Astrocyte (in vitro differentiated cells and primary cell): ENCODE measurements at places on chromosomes 2 and 18. TPM values are rescaled to one million over a fixed set of nuclear protein-coding genes. Genes with fewer than 3 reads are reported as not detected.

- DNase-seq: peak; percentile 3
- no peaks in the 10 kb centered on the region for H3K27me3 ChIP-seq
- H3K27ac ChIP-seq: no peak overlapping the region
- H3K4me1 ChIP-seq: no peaks in the 10 kb centered on the region
- no peaks in the 10 kb centered on the region for H3K36me3 ChIP-seq
These were observed 103.3 kb upstream of the VRK2 start for GRCh38 chr2:57943315-57943714.

MEP1B gene
- not detected in 2 replicates for total RNA-seq

SCN1A gene
- total RNA-seq: not detected in 2 replicates

GRCh38 chr2:68556381-68556780 lies 87.0 kb upstream of the PROKR1 start:
- H3K36me3 ChIP-seq: no peaks in the 10 kb centered on the region
- no peak overlapping the region for H3K27ac ChIP-seq
- no peak overlapping the region for H3K4me3 ChIP-seq
- H3K4me1 ChIP-seq: no peaks in the 10 kb centered on the region

SERPINB3 gene
- total RNA-seq: not detected in 2 replicates

DNA sequence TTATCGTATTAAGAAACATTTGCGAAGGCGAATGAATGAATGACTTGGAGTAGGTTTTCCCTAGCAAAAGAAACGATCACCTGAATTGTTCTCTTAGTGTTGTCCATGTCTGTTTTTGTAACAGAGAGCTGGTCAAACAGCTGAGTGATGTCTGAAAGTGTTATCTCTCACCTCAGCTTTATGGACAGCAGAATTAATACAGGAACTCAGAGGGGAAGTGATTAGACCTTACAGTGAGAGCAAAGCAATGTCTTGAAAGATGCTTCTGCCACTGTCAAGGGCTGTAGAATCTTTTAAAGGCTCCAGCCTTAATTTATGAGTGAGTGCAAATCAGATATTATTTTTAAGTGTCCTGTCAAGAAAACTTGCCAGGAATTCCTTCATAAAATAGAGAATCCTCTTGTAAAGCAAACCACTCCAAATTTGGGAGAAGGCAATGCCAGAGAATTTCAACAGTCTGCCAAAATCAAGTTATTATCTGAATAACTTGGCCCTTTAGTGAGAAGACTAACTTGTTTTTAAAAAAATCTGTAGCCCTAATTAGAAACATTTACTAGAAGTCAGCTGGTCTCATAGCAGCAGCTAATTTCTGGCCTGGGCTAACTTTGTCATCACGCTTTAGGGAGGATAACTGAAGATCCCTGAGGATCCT lies 60.7 kb downstream of the CDC42EP3 start:
- peak; percentile 56 for DNase-seq
- no peak overlapping the region for H3K4me3 ChIP-seq
- no peak overlapping the region for H3K27ac ChIP-seq
- no peaks in the 10 kb centered on the region for H3K27me3 ChIP-seq

- no peak overlapping the region for H3K4me3 ChIP-seq
- H3K27ac ChIP-seq: no peak overlapping the region
- no peaks in the 10 kb centered on the region for H3K27me3 ChIP-seq
- peaks cover 10% of the 10 kb centered on the region for H3K4me1 ChIP-seq
- DNase-seq: peak; percentile 62
- H3K36me3 ChIP-seq: no peaks in the 10 kb centered on the region
These were observed 276.6 kb downstream of the MREG start for GRCh38 chr2:215736653-215737290.

HAUS1 gene
- total RNA-seq: 23.5 and 23.9 TPM in 2 replicates

DNA sequence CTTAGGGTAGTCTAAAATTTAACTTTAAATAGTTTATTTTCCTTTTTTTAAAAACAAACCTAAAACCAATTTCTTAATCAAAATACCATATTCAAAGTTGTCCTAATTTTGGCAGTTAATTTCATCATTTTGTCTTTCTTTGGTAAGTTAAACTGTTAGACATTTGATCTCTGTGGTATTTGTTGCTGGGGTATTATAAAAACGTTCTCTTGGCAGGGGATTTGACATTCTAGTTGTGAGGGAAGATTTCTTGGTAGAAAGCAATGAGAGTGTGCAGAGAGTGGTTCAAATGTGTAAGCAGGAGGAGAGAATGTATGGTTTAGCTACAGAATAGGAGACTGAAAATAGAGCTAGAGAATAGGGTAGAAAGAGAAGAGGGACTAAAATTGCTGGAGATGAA lies 14.6 kb downstream of the GULP1 start:
- no peak for DNase-seq
- H3K4me3 ChIP-seq: no peak overlapping the region
- no peak overlapping the region for H3K27ac ChIP-seq

SPDYA gene
- 1.3 and 1.4 TPM in 2 replicates for total RNA-seq

DNA sequence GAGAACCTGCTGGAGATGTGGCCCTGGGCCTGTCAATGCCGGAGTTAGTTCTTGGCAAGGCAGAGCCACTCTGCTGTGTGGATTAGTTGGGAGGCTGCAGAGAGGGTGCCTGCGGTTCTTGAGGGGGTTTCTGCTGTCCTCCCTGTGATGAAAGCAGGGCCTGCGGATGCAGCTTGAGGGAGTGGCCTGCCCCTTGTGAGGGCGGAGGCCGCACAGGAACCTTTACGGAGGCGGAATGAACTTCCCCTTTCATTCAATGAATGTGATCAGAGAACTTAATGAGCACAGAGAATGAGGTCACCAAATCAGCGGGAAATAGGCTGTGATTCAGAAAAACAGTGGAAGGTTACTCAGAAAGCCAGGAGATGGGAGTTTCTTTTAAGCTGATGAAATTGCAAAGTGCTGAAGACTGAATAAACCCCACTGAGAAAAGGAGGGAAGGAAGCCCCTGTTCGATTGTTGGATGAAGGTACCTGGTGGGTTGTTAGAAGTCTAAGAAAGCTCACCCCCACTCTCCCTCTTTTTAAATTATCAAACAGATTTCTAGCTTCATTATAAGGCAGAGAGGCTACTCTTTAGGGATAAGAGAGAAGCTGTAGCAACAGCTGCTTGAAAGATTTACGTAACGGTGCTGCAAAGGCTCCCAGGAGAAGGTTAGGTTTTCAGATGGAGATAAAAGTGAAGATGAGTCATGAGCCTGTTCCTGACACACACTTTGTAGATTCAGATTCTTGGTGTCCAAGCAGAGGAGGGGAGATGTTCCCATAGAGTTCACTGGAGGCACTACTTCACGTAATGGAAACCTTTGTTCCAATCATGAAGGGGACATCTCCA lies 47.4 kb downstream of the VWA3B start:
- no peaks in the 10 kb centered on the region for H3K27me3 ChIP-seq

DNA sequence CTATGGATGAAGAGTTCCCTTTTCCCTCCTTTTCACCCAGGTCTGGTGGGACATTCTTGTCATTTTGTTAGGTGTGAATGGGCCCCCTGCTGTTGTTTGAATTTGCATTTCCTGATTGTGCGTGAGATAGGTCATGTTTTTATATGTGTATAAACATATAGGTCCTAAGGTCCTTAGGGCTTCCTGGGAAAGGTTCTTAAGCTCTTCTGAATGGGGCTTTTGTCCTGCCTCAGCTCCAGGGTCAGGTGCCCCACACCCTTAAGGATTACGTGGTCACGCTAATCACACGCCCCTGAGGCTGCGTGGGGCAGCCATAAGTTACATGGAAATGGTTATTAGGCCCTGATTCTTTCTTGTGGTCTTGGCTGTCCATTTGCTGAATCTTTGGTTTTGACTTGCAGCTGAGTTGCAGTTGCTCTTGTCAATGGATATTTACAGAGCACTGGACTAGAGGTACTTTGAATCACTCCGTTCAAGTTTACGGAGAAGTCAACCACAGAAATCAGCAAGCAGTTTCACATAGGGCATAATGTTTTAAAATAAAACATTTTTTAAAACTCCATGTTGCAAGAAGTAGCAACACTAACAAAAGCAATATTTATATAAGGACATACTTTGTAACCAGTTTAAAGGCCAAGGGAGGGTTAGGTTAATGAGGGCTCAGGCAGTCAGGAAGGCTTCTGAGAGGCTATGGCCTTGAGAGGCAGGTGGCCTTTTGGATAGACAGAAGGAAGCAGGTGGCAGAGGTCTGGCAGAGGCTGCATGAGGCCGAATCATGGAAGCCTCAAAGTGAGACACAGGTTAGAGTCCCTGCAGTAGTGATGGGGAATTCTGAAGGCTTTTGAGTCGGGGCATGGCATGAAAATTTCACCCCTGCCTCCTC lies 24.2 kb downstream of the LIPG start:
- no peak for DNase-seq
- H3K36me3 ChIP-seq: no peaks in the 10 kb centered on the region
- H3K27ac ChIP-seq: no peak overlapping the region
- no peaks in the 10 kb centered on the region for H3K4me1 ChIP-seq
- no peak overlapping the region for H3K4me3 ChIP-seq
- peaks cover 4% of the 10 kb centered on the region for H3K27me3 ChIP-seq
